ENCODE measurements at places on chromosomes 6 and 20. TPM values are rescaled to one million over a fixed set of nuclear protein-coding genes. Genes with fewer than 3 reads are reported as not detected.

Gene RIN2
- 45.5 TPM for total RNA-seq

Gene CSTF1
- 40.8 TPM for total RNA-seq

Gene C6orf163
- 17.1 TPM for total RNA-seq

Gene CLIC1
- total RNA-seq: 200 TPM

Gene STMND1
- not detected for total RNA-seq

Gene SAMD5
- total RNA-seq: 45.9 TPM

Gene TREM2
- total RNA-seq: 0.95 TPM

Gene TMEM74B
- 0.53 TPM for total RNA-seq

Gene ETV7
- total RNA-seq: 0.79 TPM

Gene TEAD3
- total RNA-seq: 14.0 TPM

Gene LST1
- total RNA-seq: 4.2 TPM

Gene INSM1
- not detected for total RNA-seq

Gene WRNIP1
- total RNA-seq: 31.5 TPM

Gene EYA4
- total RNA-seq: 20.9 TPM

Gene FAM209A
- not detected for total RNA-seq

Gene TTLL9
- 0.26 TPM for total RNA-seq

Gene MROH8
- 6.3 TPM for total RNA-seq

Gene CYP21A2
- not detected for total RNA-seq

Measured in urinary bladder (tissue), 4 donors.